ENCODE measurements at places on chromosomes 16 and 17.

DNA sequence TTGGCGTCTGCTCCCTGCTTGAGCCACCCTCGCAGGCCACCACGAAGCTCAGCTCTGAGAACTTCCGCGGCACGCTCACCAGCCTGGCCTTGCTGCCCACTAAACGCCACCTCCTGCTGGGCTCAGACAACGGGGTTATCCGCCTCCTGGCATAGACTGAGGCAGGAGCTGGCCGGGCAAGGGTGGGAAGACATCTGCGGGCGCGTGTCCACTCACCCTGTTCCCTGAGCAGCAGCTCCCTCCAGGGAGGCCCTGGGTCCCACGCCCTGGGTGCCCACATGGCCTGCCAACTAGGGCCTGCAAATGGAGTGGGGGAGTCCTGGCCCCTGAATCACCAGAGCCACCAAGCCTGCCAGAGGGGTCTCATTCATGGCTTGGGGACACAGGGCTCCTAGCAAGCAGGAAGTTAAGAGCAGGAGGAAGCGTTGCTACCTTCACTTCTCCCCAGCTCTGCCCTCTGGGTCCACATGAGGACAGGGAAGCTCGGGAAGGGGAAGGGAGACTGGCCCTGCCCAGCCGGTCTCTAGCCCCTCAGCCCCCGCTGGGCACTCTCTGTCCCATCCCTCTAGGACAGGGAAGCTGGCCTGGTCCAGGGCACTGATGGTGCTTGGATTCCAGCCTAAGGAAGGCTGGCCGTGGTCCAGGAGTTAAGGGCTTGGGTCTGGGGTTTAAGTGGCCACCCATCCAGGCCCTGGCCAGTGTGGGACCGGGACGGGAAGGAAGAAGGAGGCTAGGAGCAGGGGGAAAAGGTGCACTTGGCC is 5.0 kb upstream of the SERPINF2 start:
- no peak overlapping the region for H3K4me3 ChIP-seq
- H3K36me3 ChIP-seq: peaks cover 16% of the 10 kb centered on the region
- H3K4me1 ChIP-seq: peaks cover 16% of the 10 kb centered on the region
- H3K27me3 ChIP-seq: no peaks in the 10 kb centered on the region

- H3K4me3 ChIP-seq: no peak overlapping the region
- H3K27ac ChIP-seq: no peak overlapping the region
- no peaks in the 10 kb centered on the region for H3K4me1 ChIP-seq
Measured at GRCh38 chr17:73369111-73369521, 57.3 kb upstream of the CDC42EP4 start.

GRCh38 chr17:17061516-17061915 is 19.3 kb downstream of the MPRIP start:
- H3K27me3 ChIP-seq: no peaks in the 10 kb centered on the region
- no peak overlapping the region for H3K27ac ChIP-seq
- H3K36me3 ChIP-seq: no peaks in the 10 kb centered on the region
- H3K4me1 ChIP-seq: peaks cover 88% of the 10 kb centered on the region
- no peak overlapping the region for H3K4me3 ChIP-seq

GRCh38 chr17:30241051-30241450 is 5.6 kb upstream of the SLC6A4 start:
- no peak overlapping the region for H3K27ac ChIP-seq
- H3K27me3 ChIP-seq: peaks cover 49% of the 10 kb centered on the region
- no peak for DNase-seq
- peaks cover 27% of the 10 kb centered on the region for H3K4me1 ChIP-seq

DNA sequence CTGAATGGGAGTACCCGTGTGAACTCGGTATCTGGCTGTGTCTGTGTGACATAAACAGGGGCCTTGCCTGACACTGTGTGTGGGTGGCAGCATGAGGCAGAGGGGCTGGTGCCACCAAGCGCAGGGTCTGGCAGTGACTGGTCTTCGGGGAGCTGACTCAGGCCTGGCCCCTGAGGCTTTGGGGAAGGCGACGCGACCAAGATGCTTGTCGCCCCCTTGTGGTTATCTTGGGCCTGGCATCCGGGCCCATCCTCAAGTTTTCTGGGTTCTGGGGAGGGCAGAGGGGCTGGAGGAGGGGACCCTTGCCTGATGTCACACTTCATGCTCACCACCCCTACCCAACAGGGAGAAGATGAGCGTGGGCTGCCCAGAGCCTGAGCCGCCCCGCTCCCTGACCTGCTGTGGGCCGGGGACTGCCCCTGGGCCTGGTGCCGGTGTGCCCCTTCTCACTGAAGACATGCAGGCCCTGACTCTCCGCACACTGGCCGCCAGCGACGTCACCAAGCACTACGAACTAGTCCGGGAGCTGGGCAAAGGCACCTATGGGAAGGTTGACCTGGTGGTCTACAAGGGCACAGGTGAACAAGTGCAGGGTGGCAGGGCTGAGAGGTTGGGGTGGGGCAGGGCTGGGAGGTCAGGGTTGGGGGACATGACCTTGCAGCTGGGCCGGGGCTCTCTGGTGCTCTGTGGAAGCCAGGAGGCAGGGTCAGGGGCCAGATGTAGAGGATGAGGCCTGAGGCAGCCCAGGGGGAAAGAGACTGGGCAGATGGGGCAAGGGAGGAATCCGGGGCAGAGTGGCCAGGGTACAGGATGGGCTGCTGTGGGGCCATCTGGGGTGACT is 24.9 kb downstream of the SBK1 start:
- H3K36me3 ChIP-seq: no peaks in the 10 kb centered on the region
- DNase-seq: no peak
- no peaks in the 10 kb centered on the region for H3K4me1 ChIP-seq
- H3K27ac ChIP-seq: no peak overlapping the region
- H3K27me3 ChIP-seq: no peaks in the 10 kb centered on the region
- H3K4me3 ChIP-seq: no peak overlapping the region

- H3K36me3 ChIP-seq: no peaks in the 10 kb centered on the region
- no peaks in the 10 kb centered on the region for H3K27me3 ChIP-seq
- no peak for DNase-seq
- H3K4me3 ChIP-seq: no peak overlapping the region
- no peaks in the 10 kb centered on the region for H3K4me1 ChIP-seq
Measured at GRCh38 chr17:14161419-14161818, 75.2 kb downstream of the CDRT15 start.

- no peaks in the 10 kb centered on the region for H3K4me1 ChIP-seq
- DNase-seq: no peak
- no peak overlapping the region for H3K27ac ChIP-seq
- no peak overlapping the region for H3K4me3 ChIP-seq
- no peaks in the 10 kb centered on the region for H3K27me3 ChIP-seq
Measured at GRCh38 chr17:15364615-15365014, 23.2 kb upstream of the TEKT3 start.

DNA sequence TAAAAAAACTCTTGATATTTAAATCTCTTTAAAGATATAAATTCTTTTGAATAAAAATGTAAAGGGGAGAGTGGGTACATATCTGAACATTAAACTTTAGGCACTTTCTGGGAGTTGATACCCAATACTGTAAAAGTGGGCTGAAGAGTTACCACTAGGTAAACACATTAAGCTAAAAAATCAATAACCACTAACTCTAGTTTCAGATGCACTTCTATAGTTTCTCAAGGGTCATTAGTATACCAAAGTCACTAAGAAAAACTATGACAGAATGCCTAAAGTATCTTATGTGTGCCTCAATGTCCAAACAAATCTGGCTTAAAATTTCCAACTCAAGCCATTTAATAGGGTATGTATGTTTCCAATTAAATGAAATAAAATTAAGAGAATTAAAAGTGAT is 13.1 kb upstream of the CFDP1 start:
- no peak overlapping the region for H3K27ac ChIP-seq
- DNase-seq: no peak
- no peaks in the 10 kb centered on the region for H3K27me3 ChIP-seq
- no peak overlapping the region for H3K4me3 ChIP-seq

GRCh38 chr16:88924834-88925539 is 52.0 kb downstream of the CBFA2T3 start:
- no peaks in the 10 kb centered on the region for H3K36me3 ChIP-seq
- no peak for DNase-seq
- no peak overlapping the region for H3K4me3 ChIP-seq

- no peaks in the 10 kb centered on the region for H3K27me3 ChIP-seq
- no peak for DNase-seq
- peak overlapping the region; percentile 33 for H3K4me3 ChIP-seq
- no peaks in the 10 kb centered on the region for H3K36me3 ChIP-seq
Measured at GRCh38 chr16:57621521-57622271, 6.7 kb upstream of the ADGRG1 start.

DNA sequence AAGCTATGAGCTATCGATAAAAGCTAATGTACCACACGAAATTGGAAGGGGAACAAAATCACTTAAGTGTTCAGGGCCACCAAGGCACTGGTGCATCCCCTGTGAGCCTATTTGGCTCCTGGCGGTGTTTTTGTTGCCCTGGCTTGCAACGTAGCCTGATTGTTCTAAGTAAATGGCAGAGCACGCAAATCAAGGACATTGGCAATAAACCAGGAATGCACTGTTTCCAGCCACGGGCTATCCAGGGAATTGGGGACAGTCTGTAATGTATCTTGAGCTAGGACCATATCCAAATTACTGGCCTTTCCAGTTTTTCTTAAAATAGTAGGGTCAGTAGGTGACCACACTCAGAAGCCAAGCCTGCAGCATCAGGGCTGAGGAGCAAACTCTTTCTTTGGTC is 734.0 kb downstream of the MAF start:
- no peaks in the 10 kb centered on the region for H3K36me3 ChIP-seq
- H3K27me3 ChIP-seq: no peaks in the 10 kb centered on the region
- no peaks in the 10 kb centered on the region for H3K4me1 ChIP-seq
- no peak overlapping the region for H3K4me3 ChIP-seq
- no peak overlapping the region for H3K27ac ChIP-seq
- no peak for DNase-seq

DNA sequence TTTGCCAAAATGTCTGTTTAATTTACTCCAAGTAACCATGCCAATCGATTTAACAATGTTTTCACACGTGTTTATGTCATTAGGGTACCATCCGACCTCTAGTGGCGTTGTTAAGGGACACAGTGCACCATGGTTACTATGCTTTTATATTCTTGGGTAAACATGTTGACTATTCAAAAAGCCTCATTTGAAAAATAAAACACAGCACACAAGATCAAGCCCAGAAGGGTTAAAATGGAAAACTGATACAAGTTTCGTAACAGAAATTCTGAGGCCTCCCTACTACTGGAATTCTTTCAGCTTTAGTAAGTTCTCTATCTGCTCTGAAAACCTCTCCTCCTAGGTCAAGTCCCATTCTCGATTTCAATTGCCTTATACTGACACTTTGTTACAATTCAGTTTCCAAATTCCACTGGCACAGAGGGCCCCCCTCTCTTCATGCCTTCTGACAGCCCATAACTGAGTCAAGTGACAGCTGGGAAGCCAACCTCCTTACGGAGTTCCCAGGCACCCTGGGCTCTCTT is 2.1 kb downstream of the CFAP20 start:
- no peaks in the 10 kb centered on the region for H3K27me3 ChIP-seq
- DNase-seq: no peak
- peaks cover 73% of the 10 kb centered on the region for H3K4me1 ChIP-seq
- no peaks in the 10 kb centered on the region for H3K36me3 ChIP-seq

DNA sequence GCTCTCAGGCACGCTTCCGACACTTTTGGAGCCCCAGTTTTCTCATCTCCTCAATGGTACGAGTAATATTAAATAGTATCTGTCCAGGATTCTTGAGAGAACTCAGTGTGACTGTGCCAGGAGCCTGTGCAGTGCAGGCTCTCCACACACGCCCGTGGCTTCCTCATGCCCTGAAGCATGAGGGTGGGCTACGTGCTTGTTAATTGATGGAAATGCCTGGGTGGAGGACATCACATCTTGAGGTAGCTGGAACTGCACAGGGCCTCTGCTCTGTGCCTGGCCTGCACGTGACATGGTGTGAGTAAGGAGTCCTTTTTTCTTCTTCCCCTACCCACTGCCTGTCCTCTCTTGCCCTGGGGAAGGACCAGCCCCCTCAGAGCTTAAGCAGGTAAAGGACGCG is 43.1 kb upstream of the LHX1 start:
- H3K4me1 ChIP-seq: no peaks in the 10 kb centered on the region
- DNase-seq: no peak
- H3K36me3 ChIP-seq: no peaks in the 10 kb centered on the region
- H3K27ac ChIP-seq: no peak overlapping the region
- H3K27me3 ChIP-seq: no peaks in the 10 kb centered on the region
- H3K4me3 ChIP-seq: no peak overlapping the region

- H3K36me3 ChIP-seq: peaks cover 77% of the 10 kb centered on the region
- no peaks in the 10 kb centered on the region for H3K4me1 ChIP-seq
Measured at GRCh38 chr17:550463-551180, 164.0 kb downstream of the VPS53 start.

- no peaks in the 10 kb centered on the region for H3K36me3 ChIP-seq
- peak overlapping the region; percentile 54 for H3K27ac ChIP-seq
- peaks cover 89% of the 10 kb centered on the region for H3K27me3 ChIP-seq
- no peak for DNase-seq
- H3K4me1 ChIP-seq: peaks cover 36% of the 10 kb centered on the region
Measured at GRCh38 chr16:86930663-86931373, 352.5 kb downstream of the FOXL1 start.

GRCh38 chr16:20383106-20384029 is 21.2 kb downstream of the PDILT start:
- H3K27ac ChIP-seq: no peak overlapping the region
- no peaks in the 10 kb centered on the region for H3K36me3 ChIP-seq
- no peak overlapping the region for H3K4me3 ChIP-seq
- H3K27me3 ChIP-seq: no peaks in the 10 kb centered on the region

- peak within 1 kb of the TSS; percentile 82 for H3K27ac ChIP-seq
- H3K4me3 ChIP-seq: peak within 1 kb of the TSS; percentile 89
- peak; percentile 52 for DNase-seq
- H3K4me1 ChIP-seq: peaks cover 29% of the 10 kb centered on the region
- H3K27me3 ChIP-seq: no peaks in the 10 kb centered on the region
Measured at GRCh38 chr17:5281814-5282641, at the start of gene RABEP1. Gene RABEP1 (plus strand): TSS chr17:5282284. CDS start chr17:5282487, 203 bp downstream.

DNA sequence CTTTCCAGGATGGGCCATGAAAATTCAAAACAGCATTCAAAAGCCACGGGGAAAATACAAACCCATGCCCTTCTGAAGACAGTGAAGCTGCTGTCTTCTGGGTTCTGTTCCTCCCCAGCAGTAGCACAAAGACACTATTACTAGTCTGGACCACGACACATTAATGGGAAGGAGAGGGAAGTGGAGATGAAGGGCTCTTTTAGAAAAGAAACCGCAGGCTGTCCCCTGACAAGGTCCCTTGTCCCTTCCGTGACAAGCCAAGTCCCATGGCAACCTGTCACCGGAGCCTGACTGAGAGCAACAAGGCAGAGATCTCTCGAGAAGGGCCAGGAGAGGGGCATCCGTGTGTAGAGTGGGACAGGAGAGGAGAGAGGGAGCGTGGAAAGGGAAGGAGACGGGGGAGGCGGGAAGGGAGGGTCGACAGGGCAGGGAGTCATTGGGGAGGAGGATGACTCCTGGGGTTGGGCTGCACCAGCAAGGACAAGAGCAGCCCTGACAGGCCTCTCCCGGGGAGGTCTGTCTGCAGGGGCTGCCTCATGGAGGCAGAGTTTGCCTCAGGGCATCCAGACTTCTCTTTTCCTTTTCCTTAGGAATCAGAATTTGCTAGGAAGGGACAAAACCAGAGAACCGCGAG is 436.2 kb downstream of the SLC39A11 start:
- no peak overlapping the region for H3K4me3 ChIP-seq
- no peaks in the 10 kb centered on the region for H3K36me3 ChIP-seq
- no peaks in the 10 kb centered on the region for H3K27me3 ChIP-seq

- no peak overlapping the region for H3K4me3 ChIP-seq
- no peaks in the 10 kb centered on the region for H3K27me3 ChIP-seq
- H3K36me3 ChIP-seq: no peaks in the 10 kb centered on the region
- H3K4me1 ChIP-seq: peaks cover 4% of the 10 kb centered on the region
- DNase-seq: no peak
- no peak overlapping the region for H3K27ac ChIP-seq
Measured at GRCh38 chr16:84278968-84279367, 15.7 kb upstream of the WFDC1 start.

GRCh38 chr16:78796221-78796866 is 696.9 kb downstream of the WWOX start:
- H3K36me3 ChIP-seq: no peaks in the 10 kb centered on the region
- no peak overlapping the region for H3K27ac ChIP-seq
- no peak for DNase-seq
- H3K4me3 ChIP-seq: no peak overlapping the region
- H3K4me1 ChIP-seq: no peaks in the 10 kb centered on the region
- H3K27me3 ChIP-seq: no peaks in the 10 kb centered on the region

Measured in esophagus squamous epithelium (tissue), 5 donors.